ENCODE measurements at places on chromosomes 12 and 14.
A peak's percentile ranks its signal among the peaks of the same experiment; 100 is the strongest.

DNA sequence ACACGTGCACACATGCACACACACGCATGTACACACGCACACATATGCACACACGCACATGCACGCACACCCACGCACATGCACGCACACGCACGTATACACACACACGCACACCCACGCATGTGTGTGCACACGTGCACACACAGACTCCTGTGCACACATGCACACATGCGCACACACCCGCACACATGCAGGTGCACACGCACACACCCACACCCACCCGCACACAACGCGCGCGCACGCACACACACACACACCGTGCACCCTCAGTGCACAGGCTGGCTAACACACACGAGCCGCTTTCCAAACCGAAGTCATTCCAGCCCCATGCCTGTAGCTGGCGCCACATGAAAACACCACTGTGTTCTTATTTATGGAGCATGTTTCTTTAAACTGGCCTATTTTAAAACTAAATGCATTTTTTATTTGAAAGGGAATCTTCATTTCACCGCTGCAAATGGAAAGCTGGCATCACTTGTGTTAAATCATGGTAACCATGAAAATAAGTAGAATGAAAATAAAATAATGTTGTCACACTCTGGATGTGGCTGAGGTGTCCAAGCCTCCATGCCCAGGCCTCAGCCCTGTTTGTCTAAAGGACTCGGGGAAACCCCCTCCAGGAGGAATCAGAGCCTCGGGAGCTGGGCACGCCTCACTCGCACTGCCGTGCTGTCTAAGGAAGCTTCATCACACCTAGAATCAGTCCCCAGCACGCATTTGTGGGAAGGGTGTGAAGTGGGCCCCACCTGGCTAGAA lies 45.1 kb downstream of the GALNT9 start:
- DNase-seq, result no peak

GRCh38 chr12:117980616-117981015 lies 11.8 kb upstream of the KSR2 start:
- DNase-seq, result no peak

DNA sequence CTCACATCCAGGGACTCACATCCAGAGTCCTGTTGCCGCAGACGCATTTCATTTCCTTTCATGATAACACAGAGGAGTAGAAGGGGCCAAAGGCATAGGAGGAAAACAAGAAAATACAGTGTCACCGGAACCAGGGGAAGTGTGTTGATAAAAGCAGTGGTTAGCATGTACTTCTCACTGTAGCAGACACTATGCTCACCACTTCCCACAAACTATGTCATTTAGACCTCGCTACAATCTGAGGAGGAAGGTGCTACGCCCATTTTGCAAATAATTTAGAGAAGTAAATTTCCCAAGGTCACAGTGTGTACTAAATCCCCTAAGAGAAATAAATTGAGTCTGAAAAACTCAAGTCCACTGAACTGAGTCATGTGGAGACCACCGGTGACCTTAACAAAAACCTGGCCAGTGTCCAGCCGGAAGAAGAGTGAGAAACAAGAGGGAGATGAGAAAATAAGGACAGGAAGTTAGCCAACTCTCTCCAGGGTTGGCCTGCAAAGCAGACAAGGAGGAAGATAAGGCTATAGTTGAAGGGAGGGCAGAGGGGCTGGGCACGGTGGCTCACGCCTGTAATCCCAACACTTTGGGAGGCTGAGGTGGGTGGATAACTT lies 25.8 kb upstream of the TMCC3 start:
- no peak for DNase-seq

- no peak for DNase-seq
Observed at GRCh38 chr14:22391908-22392565, 197.0 kb downstream of the DAD1 start.

- DNase-seq, result no peak
Observed at GRCh38 chr12:5756338-5756842, 188.7 kb downstream of the ANO2 start.

GRCh38 chr14:97415907-97416306 lies 618.7 kb downstream of the VRK1 start:
- DNase-seq, result no peak

DNA sequence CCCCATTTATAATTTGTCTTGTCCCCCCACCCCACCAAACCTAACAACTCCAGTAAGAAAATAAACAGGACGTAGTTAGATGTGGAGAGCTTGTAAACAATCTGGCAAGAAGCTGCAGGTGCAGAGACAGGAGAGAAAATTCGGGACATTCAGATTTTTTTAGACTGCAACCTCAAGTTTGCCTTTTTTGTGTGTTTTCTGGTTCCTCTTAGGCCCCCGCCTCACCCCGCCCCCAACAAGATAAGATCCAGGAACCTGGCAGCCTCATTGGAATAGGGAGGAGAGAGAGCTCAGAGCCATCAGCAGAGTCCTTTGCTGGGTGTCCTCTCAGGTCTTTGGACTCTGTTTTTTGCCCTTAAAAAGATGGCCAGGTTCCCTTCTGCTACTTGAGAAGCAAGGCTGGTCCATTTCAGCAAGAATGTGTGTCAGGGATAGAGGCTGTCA lies 2.9 kb downstream of the HOXC10 start:
- no peak for DNase-seq

DNA sequence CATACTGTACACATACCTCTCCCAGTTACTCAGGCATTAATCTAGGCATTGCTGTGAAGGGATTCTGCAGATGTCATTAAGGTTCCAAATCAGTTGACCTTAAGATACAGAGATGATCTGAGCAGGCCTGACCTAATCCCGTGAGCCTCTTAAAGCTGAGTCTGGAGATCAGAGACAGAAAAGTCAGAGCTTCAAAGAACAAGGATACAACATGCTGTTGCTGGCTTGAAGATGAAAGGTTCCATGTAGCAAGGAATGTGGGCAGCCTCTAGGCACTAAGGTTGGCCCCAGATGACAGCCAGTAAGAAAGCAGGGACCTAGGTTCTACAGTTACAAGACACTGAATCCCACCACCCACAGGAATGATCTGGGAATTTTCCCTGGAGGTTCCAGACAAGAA lies 81.1 kb downstream of the MAP1LC3B2 start:
- no peak for DNase-seq

DNA sequence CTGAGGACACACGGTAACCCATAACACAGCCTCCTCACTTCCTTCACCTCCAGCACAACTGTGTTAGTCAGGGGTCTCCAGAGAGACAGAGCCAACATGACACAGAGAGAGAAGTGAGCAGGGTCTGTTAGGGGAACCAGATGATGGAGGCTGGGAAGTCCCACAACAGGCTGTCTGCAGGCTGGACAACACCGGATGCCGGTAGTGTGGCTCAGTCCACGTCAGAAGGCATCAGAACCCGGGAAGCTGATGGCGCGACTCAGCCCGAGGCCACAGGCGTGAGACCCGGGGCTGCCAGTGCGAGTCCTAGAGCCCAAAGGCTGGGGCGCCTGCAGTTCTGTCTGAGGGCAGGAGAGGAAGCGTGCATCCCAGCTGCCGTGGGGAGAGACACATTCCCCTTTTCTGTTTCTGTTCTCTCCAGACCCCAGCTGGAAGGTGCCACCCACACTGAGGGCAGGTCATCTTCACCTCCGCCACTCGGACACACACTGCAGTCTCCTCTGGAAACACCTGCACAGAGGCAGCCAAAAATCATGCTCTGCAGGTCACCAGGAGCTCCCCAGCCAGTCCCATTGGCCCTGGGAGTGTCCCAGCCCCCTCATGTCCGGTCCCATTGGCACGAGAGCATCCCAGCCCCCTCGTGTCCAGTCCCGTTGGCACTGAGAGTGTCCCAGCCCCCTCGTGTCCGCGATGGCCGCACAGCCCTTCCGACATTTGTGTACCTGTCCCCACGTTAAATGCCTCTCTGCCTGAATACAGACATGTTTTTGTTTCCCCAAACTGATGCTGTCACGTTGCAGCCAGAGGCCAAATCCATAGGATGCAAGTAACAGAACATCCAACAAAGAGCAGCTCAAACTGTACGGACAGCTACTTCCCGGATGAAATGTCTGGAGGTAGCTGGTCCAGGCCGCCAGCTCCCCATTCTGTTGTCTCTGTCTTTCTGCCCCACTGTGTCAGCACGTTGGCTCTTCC lies 7.9 kb upstream of the FBRSL1 start:
- DNase-seq, result no peak

DNA sequence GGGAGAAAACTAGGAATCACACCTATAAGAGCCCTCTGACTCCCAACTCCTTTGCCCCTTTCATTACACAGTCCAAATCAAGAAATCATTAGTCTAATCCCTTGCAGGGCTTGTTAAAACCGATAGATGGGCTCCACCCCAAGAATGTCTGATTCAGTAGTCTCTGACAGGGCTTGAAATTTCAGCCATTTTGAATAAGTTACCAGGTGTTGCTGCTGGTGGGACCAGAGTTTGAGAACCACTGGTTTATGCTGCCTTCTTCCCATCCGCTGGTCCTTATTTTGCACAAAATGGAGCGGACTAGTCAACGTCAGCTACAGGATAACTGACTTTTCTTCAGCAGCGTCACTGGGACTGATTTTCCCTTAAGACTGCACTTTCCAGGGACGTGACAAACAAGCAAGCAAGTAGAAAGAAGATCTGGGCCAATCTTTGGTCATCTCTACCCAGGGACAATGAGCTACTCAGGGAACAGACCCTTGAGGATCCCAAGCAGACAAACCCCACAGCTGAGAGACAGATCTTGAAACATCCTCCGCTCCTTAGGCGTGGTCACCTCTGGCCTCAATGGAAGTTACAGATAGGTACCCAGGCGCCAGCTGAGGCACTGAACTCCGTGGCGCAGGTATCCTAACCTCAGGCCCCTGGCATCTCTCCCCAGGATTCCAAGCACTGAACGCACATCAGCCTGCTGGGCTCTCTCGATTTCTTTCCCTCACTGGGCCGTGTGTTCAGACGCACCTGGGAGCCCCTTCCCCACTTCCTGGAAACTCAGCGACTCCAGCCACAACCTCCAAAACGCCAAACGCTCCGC lies 900 bp downstream of the KCTD10 start:
- DNase-seq, result no peak

DNA sequence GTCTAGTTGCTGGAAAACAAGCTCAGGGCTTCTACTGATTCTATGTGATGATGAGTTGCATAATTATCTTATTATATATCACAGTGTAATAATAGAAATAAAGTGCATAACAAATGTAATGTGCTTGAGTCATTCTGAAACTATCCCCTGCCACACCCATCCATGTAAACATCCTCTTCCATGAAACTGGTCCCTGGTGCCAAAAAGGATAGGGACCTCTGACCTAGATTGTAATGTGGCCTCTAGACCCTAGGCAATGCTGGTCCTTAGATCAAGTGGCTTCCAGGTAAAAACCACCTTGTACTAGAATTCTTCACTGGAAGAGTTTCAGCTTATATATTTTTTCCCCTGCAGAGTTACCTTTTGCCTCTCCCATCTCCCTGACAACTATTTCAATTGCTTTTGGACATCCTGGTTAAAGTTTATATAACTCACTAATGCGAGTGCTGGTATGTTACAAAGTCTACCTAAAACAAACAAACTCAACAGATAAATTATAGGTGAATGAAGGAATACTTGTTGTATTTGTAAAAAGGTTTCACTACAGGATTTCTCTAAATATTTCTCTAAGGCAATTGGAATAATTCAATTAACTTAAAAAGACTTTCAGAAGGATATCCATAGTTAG lies 462.5 kb downstream of the NAV3 start:
- DNase-seq, result no peak

DNA sequence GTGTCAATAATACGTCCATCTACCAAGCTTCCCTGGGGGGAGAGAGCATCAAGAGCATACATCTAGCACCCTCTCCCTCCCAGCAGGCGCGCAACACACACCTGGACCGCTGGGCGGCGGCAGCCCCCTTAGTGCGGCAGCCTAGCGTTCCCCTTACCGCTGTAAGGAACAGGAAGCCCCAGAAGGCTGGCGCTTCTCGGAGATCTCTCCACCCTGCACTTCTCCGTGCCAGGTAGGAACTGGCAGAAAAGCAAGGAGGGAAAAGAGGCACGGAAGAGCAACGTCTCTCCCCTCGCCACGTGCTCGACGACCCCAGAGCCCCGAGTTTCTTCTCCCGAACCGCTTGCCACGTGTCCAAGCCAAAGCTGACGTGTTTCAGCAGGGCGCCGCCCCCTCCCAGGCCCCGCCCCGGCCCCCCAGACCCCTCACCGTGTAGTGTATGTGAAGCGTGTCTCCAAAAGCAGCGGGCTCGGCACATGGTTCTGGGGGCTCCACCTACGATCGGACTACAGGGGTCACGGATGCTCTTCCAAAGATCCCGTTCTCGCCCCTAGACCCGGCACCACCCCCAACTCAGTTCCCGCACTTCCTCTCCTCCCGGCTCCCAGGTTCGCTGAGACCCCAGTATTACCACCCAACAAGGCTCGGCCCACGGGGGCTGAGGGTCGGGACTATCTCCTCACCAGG lies 532 bp downstream of the FKBP11 start:
- peak; percentile 61 for DNase-seq

GRCh38 chr12:62601765-62602164 lies 135.1 kb downstream of the MON2 start:
- no peak for DNase-seq

DNA sequence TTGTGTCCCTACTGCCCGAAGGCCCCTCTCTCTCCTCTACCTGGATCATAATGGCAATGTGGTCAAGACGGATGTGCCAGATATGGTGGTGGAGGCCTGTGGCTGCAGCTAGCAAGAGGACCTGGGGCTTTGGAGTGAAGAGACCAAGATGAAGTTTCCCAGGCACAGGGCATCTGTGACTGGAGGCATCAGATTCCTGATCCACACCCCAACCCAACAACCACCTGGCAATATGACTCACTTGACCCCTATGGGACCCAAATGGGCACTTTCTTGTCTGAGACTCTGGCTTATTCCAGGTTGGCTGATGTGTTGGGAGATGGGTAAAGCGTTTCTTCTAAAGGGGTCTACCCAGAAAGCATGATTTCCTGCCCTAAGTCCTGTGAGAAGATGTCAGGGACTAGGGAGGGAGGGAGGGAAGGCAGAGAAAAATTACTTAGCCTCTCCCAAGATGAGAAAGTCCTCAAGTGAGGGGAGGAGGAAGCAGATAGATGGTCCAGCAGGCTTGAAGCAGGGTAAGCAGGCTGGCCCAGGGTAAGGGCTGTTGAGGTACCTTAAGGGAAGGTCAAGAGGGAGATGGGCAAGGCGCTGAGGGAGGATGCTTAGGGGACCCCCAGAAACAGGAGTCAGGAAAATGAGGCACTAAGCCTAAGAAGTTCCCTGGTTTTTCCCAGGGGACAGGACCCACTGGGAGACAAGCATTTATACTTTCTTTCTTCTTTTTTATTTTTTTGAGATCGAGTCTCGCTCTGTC lies 1.8 kb downstream of the INHBE start:
- DNase-seq, result no peak

DNA sequence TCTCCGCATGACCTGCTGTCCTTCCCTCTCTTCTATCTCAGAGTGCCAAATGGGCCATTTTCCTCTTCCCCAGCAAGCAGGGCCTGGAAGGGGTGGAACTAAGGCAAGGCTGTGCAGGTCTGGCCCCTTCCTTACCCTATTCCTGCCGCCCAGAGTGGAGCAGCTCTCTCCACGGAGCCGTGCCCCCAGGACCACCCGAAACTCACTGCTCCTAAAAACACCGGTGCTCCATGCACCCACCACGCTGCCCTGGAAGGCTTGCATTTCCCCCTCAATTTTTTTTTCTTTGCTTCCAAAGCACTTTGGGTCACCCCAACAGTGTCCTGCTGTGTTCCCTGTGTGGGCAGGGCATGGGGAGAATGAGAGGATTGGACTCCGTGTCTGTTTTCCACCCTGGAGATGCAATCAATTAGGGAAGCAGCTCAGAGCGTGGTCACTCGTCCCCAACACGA lies 48.5 kb upstream of the MEG3 start:
- no peak for DNase-seq

Measured in stimulated activated CD8-positive, alpha-beta memory T cell treated with anti-CD3 and anti-CD28 coated beads, Interleukin-4, amount 100 ng/mL, for 1 hour (primary cell).